Fibroblast of skin of left biceps (primary cell): ENCODE measurements at places on chromosomes 5 and 9.
A peak's percentile ranks its signal among the peaks of the same experiment; 100 is the strongest.

GRCh38 chr5:175837171-175837699 is 34.1 kb upstream of the CPLX2 start:
- no peak for DNase-seq

- DNase-seq = peak; percentile 39
These were observed 9.2 kb downstream of the INSYN2B start for GRCh38 chr5:169970911-169971765.

DNA sequence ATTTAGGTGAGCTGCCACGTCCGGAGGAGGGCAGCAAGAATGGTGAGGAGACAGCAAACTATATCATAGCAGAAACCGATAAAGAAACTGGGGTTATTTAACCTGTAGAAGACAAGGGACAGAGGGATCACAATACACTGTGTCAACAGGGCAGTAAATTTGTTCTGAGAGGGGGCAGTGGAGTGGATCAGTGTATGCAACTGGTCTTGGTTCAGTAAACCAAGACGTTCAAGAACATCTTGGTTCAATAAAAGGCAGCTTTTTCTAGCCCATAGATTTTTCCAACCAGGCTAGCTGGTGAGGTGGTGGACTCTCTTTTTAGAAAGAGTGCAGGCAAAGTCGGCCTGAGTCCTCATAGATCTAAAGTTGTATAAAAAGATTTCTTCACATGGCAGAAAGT is 55.3 kb downstream of the PLAC8L1 start:
- no peak for DNase-seq

GRCh38 chr5:164650427-164650826 is 1145.0 kb downstream of the MAT2B start:
- DNase-seq = no peak

DNA sequence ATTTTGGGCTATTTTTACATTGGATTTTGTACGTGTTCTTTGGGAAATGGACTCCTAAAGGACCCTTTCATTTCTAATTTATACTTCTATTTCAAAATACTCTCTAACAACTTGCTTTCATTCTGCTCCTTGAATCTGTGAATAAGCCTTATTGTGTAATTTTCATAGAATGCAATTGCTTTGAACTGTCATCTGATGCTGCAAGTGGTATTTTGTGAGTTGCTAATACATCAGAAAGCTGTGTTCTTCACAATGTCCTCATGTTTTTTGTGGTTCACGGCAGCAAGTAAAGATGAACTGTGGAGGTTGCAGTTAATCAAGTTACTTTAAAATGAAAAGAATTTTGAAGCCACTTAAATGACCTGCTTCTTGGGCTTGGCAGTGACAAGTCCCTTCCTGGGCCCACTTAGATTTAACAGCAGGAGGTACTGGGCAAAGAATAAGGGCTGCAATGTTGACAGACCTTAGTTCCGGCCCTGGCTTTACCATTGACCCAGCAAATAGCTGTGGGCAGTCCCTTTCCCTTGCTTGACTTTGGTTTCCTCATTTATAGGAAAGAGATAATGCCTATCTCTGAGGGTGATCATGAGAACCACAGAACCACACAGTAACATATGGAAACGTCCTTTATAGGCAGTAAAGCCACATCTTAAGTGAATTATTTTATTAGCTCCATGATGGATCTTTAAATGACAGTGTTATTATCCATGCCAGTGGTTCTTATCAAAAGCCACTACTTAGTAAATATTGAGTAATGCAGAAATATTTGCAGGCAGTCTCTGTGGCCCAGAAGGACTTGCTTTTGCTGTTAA is 54.8 kb downstream of the IQGAP2 start:
- DNase-seq = no peak

GRCh38 chr9:134552349-134552990 is 89.1 kb upstream of the COL5A1 start:
- no peak for DNase-seq

DNA sequence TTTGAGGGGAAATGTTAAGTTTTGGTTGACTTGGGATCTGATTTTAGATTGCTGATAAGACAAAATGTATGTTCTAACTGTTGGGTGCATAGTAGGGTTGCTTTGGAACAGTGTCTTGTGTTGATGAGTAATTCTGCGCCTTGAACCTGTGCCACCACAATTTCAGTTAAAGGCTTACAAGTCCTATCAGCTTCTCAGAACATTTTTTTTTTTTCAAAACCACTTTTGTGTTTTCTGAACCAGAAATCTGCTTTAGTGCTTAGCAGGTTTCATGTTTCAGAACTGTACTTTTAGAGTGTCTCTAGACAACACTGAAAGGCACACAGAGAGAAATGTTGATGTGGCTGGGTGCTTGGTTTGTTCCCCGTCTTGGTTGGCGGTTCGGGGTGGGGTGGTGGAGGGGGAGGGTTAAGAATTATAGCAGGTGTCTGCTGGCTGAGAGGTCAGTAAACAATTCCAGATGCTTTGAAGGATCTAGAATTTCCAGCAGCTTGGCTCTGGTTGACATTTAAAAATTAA is 84.6 kb downstream of the ANKRD55 start:
- no peak for DNase-seq

DNA sequence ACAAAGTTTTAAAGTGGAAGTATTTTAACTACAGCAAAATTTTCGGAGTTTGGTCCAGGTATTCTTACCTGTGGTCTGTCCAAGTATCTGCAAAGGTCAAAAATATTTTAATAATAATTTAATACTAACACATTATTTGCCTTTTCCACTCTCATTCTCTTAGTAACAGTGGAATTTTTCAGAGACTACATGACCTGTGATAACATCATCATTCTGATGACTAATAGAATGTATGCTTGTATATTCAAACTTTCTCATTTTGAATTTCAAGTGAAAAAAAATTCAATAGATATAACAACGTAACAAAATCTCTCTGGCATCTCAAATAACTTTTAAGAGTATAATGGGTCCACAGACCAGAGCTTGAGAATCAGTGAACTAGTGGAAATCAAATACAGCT is 78.3 kb downstream of the FBXL17 start:
- no peak for DNase-seq

GRCh38 chr5:173204185-173204979 is 30.6 kb downstream of the NKX2-5 start:
- DNase-seq = no peak

DNA sequence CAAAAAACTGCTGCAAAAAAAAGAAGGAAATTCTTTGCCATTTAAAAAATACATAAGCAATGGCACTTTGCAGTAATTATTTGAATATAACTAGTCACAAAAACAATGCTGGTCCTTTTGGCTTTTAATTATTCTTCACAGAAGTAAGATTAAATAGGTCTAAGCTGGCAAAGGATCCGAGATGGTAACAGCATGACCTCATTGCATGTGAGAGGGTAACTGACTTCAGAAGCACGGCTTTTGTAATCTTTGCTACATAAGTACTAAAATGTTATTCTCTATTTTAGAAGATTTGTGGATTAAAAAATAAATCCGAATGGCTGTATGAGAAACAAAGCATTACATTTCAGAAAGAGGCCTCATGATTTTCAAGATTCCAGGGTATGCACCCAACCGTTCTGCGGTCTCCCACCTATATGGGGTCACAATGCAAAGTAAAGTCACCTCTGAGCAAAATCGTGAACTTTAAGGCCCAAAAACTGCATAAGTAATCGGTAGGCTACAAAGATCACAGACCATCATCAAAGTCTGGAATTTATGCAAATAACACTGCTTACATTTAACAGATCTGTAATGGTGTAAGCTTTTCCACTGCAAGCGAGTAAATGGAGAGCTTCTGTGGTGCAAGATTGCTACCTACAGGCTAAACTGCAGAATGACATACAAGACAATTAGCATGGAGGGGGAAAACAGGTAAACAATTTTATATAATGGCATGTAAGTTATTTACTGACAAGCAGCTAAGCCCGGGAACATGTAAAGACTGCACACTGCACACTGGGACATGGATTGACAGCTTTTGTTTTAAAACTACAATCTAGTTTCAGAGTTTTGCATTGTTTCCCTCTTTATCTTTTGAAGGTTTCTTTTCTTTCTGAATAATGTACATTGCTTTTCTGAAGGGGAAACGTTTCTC is 231.6 kb downstream of the SLF1 start:
- DNase-seq = peak; percentile 21

DNA sequence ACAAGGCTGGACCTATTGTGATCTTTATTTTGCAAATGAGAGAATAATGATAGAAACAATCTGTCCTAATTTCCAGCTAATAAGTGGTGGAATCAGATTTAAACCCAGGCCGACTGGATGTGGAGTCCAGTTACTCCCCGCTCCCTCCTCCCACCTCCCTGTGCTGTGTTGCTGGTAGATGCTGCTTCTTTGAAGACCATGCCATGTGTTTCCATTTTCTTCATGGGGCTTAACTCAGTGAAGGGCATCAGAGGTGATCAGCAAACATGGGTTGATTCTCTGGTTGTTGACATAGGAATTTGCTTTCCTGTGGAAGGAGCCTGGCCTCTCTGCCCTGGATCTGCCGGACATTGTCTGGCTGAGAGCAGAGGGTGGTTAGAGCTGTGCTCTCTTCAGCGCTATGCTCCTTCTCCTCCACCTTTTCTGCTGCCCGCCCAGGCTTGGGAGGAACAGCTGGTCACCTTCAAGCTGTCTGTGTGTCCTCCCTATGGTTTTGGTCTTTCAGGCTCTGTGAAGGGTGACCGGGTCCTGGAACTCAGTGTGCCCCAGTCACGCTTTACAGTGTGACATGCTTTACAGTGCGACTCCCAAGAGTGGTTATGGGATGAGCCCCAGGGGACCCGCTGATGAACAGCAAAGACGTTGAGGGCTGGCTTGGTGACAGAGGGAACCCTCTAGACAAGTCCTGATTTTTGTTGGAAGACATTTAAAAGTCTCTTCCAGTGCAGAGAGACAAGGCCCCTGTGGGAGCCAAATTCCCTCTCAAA is 68.4 kb upstream of the RPS23 start:
- no peak for DNase-seq

DNA sequence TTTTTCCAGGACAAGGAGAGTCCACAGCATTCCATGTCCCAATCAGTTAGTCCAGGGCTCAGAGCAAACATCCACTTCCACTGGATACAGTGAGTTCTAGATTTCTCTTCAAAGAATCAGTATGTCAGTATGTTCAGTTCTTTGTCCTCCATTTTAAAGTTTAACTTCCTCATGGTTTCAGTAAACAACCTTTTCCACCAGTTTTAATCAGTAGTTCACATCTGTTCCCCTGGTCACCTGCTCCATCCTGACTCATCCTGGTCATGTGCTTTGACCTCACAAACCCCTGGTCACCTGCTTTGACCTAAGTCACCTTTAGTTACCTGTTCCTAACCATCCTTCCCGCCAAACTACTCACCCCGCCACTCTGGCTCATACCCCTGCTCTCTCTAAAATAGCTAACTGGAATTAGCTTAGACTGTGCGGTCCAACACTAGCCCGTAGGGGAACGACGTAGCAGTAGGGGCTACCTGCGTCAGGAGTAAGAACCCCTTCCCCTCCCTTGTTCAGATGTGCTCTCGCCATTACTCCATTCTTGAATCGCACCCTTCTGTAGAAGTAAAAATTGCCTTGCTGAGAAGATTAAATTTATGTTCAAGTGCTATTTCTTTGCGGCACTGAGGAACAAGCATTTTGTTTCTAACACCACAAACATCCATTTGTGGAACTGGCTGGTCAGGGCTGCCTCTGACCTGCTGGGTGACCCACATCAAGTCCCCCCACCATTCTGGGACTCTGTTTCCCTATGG is 5.5 kb downstream of the ENG start:
- no peak for DNase-seq

DNA sequence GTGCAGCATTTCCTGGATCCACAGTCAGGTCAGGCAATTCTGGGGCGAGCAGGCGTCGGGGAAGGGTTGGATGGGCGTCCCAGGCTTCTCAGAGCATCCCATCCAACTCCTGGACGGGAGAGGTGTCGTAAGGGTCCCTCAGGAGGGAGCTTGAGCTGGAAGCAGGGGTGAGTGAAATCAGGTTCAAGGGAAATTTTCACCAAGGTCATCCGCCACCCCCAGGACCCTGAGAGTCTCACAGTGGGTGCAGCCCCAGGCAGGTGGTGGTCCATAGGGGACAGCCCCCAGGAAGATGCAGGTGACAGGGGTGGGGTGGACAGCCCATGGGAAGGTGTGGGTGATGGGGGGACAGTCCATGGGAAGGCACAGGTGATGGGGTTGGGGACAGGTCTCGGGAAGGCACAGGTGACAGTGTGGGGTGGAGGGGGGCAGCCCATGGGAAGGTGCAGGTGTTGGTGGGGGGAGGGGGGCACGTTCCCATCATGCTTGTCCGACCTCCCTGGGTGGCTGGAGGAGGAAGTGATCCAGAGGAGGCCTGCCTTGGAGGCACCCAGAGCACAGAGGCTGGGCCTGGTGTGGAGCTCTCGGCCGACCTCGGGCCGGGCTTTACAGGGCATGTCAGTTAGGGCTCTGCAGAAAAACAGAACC is 48.9 kb downstream of the AHRR start:
- DNase-seq = no peak

DNA sequence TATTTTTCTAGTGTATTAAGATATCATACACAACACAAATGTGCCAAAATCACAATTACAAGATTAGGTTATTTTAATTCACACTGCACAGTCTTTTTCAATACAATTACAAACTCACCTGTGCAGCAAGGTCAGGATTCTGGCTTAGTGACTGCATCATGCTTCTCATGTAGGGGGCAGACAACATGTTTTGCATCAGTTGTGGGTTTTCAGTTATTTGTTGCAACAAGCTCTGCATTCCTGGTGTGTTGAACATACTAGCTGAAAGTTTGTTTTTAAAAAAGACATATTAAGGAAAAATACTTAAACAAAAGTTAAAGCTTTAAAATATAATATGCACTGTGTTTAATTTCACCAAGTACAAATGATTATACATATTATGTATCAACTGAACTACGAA is 38.7 kb downstream of the UBQLN1 start:
- DNase-seq = no peak

GRCh38 chr5:129448654-129449053 is 11.4 kb upstream of the ADAMTS19 start:
- DNase-seq = no peak

DNA sequence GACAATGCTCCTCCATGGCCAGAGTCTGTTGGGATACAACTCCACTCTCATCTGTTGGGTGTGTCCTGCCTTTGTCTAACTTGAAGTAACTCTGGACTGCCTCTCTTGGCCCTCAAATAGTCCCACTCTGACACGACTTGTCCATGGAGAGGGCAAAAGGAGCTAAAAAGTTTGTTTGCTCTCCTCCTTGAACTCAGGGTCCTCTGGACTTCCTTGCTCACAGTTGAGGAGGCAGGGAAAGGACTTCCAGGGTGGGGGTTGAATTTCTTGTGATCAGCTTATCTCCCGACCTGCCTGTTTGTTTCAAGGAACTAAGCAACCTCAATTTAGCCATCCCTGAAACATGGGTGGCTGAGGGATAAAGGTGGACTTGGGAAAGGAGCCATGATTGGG is 11.7 kb downstream of the DNAJB5 start:
- DNase-seq = no peak

GRCh38 chr9:72834994-72835393 is 117.9 kb downstream of the ALDH1A1 start:
- no peak for DNase-seq

- no peak for DNase-seq
These were observed 40.2 kb downstream of the STK10 start for GRCh38 chr5:172147857-172148256.
